ENCODE measurements at places on chromosomes 7 and 10. TPM values are rescaled to one million over a fixed set of nuclear protein-coding genes. Genes with fewer than 3 reads are reported as not detected.

GRCh38 chr7:122307228-122307621 lies 2.7 kb upstream of the FEZF1 start:
- DNase-seq = no peak

GRCh38 chr10:70592186-70592735 lies 10.3 kb downstream of the PRF1 start:
- no peak for DNase-seq

GRCh38 chr7:42181566-42181965 lies 55.4 kb downstream of the GLI3 start:
- DNase-seq = no peak

DNA sequence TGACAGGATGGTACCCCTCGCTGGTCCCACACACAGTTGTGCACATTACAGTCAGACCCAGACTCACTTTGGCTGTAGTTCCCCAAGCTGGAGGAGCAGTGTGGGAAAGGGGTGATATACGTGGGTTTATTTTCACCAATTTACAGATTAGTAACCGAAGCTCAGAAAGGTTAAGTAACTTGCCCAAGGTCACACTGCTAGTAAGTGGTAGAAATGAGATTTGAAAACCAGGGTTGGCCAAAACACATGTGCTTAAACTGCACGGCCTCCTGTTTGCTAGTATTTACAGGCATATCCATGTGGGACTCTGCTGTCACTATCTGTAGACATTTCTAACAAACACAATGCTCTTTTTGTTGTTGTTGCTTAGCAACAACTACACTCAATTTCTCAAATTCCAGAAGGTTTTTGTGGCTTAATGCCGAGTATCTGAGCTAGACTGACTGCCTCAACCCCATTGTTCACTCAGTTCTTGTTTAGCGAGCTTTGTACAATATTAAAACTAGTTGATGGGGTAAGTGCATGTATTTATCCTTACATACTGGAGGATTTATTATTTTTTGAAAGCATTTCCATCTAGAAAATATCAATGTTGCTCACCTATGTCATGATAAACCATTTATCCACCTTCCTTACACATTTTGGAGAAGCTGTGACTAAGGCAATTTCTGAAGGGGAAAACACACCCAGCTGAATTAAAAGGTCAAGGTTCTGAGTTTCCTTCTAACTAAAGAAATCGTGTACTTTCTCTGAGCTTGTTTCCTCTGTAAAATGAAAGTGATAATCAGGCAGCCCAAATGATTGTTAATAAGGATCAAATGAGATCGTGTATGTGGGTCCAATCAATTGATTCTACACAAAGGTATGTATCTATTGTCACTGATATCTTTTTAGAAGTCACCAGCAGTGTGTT lies 5.3 kb upstream of the TMEM139 start:
- no peak for DNase-seq

DNA sequence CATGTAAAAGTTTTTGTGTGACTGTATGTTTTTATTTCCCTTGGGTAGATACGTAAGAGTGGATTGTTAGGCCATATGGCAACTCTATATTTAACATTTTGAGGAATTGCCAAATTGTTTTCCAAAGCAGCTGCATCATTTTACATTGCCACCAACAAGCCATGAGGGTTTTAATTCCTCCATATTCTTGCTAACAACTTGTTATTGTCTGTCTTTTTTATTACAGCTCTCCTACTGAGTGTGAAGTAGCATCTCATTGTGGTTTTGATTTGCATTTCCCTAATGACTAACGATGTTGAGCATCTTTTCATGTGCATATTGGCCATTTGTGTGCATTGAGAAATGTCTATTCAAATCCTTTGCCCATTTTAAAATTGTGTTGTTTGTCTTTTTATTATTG lies 94.9 kb downstream of the CARD11 start:
- no peak for DNase-seq

- no peak for DNase-seq
Observed at GRCh38 chr10:75861582-75861981, 430.2 kb downstream of the LRMDA start.

GRCh38 chr10:97180986-97181385 lies 4.8 kb downstream of the SLIT1 start:
- DNase-seq = no peak

- no peak for DNase-seq
Observed at GRCh38 chr7:100102950-100103840, 1.8 kb downstream of the AP4M1 start.

DNA sequence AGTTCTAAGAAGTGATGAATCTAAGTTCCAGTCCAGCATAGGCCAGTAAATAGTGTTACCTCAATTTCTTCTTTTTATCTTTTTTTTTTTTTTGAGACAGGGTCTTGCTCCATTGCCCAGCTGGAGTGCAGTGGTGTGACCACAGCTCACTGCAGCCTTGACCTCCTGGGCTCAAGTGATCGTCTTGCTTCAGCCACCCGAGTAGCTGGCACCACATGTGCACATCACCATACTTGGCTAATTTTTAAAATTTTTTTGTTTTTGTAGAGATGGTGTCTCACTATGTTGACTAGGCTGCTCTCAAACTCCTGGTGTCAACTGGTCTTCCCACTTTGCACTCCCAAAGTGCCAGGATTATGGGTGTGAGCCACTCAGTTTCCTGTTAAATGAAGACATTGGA lies 126.6 kb upstream of the LYZL2 start:
- no peak for DNase-seq

GRCh38 chr10:14952851-14953423 lies 959 bp downstream of the DCLRE1C start:
- DNase-seq = no peak

DNA sequence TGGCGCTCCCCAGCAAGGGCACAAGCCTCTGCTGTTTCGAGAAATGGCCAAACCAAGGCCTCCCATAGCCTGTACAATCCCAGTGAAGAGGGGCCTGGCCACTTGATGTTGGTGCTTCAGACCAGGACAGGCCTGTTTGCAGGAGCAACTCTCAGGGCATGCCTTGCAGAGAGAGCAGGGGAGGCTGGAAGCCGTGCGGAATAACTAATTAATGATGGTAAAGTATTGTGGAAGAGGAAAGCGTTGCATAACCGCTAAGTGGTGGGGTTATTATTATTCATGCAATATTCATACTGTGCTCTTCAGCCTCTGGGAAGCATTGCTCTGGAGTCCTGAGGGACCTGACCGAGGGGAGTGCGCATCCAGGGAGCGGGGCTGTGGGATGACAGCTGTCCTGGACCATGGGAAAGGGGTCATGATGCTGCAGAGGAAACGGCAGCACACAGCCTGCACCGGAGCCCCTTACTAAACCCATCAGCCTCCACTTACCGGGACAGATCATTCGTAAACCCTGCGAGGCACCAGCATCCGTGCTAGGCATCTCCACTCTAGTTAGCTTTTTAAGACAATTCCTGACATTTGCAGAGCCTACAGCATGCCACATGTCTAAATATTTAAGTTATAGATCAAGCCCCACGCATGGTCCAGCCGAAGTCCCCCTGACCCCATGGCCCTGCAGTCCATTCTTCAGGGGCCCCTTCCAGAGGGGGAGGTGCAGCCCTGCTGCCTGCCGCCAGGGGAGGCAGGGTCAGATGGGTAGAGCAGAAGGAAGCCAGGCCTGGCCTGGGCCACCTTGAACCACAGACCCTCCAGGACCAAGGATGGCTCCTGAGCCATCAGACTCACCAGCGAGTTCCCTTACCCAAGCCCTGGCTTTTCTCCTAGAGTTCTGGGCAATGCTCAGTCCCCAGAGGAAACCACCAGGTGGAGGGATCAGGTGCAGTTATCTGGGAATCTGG lies 11.6 kb downstream of the TMEM273 start:
- no peak for DNase-seq

- no peak for DNase-seq
Observed at GRCh38 chr10:34701194-34701593, 113.9 kb downstream of the PARD3 start.

GRCh38 chr7:112283382-112283910 lies 77.0 kb downstream of the ZNF277 start:
- no peak for DNase-seq

DNA sequence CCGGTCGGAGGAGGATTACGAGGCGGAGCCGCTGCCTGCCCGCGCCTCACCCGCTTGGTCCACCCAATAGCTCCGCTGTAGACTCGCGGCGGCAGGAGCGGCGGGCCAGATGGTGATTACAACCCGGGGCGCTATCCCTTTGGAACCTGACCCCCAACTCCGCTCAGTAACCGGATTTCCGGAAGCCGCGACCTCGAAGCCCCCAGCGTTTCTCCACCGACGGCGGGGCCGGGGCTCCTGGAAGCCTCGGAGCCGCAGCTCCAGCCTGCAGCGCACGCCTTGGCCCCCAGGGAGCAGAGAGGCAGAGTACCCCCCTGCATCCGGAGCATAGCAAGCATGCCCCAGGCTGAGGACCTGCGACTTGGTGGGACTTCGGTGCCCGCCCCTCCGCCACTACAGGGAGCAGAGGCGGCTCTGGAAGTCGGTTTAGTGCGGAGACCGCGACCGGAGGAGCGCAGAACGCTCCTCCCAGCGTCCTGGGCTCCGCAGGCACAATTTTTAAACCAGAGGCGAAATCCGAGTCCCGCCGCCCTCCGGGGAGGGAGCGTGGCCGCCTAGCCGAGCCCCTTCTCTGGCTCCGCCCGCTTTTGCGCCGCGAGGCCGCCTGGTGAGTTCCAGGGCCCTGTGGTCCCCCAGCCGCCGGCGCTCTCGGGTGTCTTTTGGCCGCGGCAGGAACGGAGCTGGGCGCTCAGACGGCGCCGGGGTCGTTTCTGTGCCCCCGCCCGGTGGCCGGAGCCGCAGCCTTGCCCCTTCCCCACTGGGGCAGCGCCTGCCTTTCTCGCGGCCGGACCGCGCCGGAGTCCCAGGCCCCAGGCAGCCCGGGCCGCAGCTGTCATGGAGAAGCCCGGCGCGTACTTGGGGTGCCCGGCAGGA lies 28.2 kb upstream of the BMS1 start:
- DNase-seq = peak; percentile 21

GRCh38 chr7:4830176-4830575 lies 31.7 kb downstream of the PAPOLB start:
- DNase-seq = no peak

- no peak for DNase-seq
Observed at GRCh38 chr7:107072133-107072532, 27.6 kb downstream of the PRKAR2B start.

DNA sequence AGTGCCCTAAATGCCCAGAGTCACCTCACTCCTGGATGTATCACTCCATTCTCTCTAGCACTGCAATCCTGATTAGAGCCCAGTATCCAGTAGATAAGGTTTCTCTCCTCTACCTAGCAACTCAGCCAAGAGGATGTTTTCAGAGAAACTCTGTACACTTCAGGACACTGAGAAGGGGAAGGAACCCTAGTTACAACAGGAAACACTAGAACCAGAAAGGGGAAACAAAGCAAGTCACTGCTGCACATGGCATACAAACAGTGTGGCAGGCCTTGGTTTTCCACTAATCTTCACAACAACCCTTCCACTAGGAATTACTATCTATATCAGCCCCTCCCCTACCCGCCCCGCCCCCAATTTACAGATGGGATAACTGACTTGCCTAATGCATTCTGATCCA lies 1.6 kb downstream of the FAM204A start:
- no peak for DNase-seq

DNA sequence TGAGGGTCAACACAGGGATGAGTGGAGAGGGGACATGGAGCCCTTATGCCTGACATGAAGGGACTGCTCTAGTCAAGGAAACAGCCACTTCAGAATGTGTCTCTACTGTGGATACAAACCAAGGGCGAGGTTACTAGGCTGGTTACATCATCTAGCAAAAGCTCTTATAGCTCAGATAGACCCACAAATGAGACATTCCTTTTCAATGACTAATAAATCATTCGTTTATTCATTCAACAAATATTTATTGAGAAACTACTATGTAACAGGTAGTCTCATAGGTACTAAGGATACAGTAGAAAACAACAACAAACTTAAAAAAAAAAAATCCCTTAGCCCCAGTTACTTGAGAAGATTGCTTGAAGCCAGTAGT lies 219.5 kb downstream of the KIAA1217 start:
- no peak for DNase-seq

GRCh38 chr7:150371996-150372270 lies 3.3 kb downstream of the REPIN1 start:
- no peak for DNase-seq

The MKI67 gene
- total RNA-seq = 1.0 TPM

The CYP3A4 gene
- total RNA-seq = not detected

The AOAH gene
- total RNA-seq = 9.5 TPM

The RAB19 gene
- total RNA-seq = not detected
